ENCODE measurements at places on chromosomes 7 and 10. TPM values are rescaled to one million over a fixed set of nuclear protein-coding genes. Genes with fewer than 3 reads are reported as not detected.

SUN3 gene
- not detected for total RNA-seq

CPA1 gene
- not detected for total RNA-seq

ZNF277 gene
- 22.7 TPM for total RNA-seq

PPP1R17 gene
- total RNA-seq = not detected

ZNF398 gene
- 6.6 TPM for total RNA-seq

STOX1 gene
- total RNA-seq = 0.84 TPM

NPVF gene
- not detected for total RNA-seq

MUC3A gene
- total RNA-seq = 0.31 TPM

PTPN20 gene
- 2.1 TPM for total RNA-seq

TPST1 gene
- total RNA-seq = 4.4 TPM

NOS3 gene
- 1.8 TPM for total RNA-seq

PLPP4 gene
- not detected for total RNA-seq

OGA gene
- total RNA-seq = 238 TPM

MRPS17 gene
- total RNA-seq = 25.1 TPM

ANKRD30A gene
- not detected for total RNA-seq

POM121C gene
- total RNA-seq = 54.1 TPM

HECW1 gene
- total RNA-seq = not detected

IGFBP1 gene
- total RNA-seq = not detected

DPYSL4 gene
- total RNA-seq = 65.2 TPM

Measured in activated naive CD4-positive, alpha-beta T cell treated with anti-CD3 and anti-CD28 coated beads, Interleukin-2, amount 50 U/mL, for 72 hours (primary cell).